ENCODE measurements at places on chromosomes 4 and X.

- DNase-seq: no peak
Observed at GRCh38 chr4:27043200-27043599, 182.6 kb downstream of the STIM2 start.

DNA sequence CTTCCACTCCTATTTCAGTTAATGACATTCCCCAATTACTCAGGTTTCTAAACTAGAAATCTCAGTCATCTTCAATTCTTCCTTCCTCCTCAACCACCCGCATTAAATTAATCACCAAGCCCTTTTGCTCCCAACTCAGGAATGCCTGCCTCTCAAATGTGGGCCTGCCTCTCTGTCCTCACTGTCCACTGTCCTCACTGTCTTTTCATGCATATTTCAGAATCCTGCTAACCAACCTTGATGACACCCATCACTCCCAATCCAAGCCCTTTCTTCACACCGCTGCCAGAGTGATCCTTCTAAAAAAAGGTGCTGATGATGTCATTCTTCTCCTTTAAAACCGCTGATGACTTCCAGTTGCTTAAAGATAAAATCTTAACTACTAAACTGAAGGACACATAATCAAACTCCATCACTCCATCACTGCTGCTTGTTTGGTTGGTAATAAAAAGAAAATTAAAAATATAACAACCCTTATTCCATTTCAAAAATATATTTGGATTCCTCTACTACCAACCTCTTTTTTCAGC is 5.1 kb upstream of the APBB2 start:
- no peak for DNase-seq

- DNase-seq: peak; percentile 66
Observed at GRCh38 chrX:39653691-39654090, 444.1 kb downstream of the BCOR start.

DNA sequence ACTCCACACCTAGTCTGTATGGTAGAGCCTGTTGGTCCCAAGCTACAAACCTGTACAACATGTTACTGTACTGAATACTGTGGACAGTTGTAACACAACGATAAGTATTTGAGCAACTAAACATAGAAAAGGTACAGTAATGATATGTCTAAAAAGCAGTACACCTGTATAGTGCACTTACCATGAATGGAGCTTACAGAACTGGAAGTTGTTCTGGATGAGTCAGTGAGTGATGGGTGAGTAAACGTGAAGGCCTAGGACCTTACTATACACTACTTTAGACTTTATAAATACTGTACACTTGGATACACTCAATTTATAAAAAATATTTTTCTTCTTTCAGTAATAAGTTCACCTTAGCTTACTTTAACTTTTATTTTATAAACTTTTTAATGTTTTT is 104.0 kb downstream of the TMA16 start:
- no peak for DNase-seq

DNA sequence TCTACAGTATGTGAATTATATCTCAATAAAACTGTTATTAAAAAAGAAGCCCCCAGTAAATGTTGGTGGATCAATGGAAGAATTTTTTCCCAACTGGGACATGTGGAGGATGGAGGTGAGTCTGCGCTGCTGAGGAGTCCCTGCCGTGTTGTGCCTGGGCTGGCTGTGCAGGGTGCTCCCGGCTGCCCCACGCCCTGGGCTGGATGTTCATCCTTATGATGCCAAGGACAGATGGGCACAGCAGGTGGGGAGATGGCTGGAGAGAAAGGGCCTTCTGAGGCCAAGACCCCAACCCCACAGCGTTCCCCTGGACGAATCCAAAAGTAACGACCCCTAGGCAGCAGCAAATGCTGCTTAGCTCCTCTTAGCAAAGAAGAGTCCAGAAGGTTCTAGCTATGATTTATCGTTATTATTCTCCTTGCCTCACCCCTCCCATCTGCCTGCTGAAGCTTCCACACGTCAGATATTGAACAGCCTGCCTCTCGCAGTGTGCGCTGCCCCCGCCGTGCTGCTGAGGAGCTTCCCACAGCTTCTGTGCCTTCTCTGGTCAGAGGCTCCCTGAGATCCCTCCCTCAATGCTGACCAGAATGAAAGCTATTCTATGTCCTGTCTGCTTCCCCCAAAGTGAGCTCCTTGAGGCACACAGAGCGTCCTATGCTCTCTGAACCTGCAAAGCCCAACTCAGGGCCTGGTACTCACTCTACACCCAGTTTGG is 26.5 kb downstream of the HMX1 start:
- DNase-seq: peak; percentile 5
